CD4-positive, CD25-positive, alpha-beta regulatory T cell (primary cell): ENCODE measurements at places on chromosomes 2 and 18.

GRCh38 chr18:36872329-36872728 lies 43.4 kb downstream of the KIAA1328 start:
- DNase-seq, result no peak

- DNase-seq, result no peak
Measured at GRCh38 chr2:226550801-226551200, 248.8 kb downstream of the IRS1 start.

GRCh38 chr2:15189216-15189615 lies 371.9 kb downstream of the NBAS start:
- no peak for DNase-seq

- no peak for DNase-seq
Measured at GRCh38 chr18:73840319-73840945, 307.2 kb downstream of the FBXO15 start.

DNA sequence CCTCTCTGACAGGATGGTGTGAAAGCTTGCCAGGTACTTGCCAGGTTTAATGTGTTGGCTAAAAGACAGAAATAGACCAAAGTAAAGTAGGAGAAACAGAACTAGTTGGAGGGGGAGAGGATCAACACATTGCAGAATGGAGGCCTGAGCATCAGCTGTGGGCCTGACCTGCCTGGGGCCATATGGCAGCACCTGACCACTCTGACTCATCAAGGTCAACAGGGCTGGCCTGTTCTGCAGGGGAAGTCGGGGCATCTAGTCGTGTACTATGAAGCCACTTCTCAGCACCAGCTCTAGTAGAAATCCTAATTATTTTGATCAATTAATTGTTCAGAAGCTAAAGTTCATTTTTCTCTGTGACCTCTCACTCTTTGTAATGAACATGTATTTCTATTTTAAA lies 35.8 kb upstream of the NOSTRIN start:
- DNase-seq, result no peak

DNA sequence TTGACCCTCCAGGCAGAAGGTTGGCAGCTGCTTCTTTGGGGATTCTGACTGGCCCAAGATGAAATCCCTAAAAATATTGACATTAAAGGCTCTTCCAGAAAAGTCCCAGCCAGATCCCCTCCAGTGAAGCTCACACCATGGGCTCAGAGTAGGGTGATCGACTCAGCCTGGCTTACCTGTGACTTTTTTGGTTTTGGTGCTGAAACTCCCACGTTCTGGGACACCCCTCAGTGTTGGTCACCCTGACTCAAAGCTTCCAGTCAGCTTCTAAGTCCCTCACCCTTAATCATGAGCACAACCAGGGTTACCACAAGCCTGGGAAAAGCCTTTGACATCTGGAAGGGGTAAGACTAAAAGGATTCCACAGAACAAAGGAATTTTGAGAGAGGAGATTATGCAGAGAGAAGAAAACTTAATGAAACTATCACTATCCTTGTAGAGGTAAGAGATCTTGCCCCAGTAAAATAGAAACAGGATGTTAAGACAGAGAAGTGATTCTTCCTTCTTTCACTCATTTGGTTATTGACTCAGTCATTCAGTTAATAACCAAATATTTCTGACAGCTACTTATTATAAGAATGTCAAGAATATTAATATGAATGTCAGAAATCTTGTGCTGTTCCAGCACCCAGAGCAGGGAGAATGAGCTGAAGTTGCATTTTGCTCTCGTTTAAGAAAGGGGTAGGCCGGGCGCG lies 66.8 kb upstream of the SEC11C start:
- no peak for DNase-seq

- DNase-seq, result no peak
Measured at GRCh38 chr2:145771525-145771924, 1251.6 kb upstream of the ZEB2 start.

- DNase-seq, result no peak
Measured at GRCh38 chr2:178513876-178514275, 33.6 kb downstream of the PLEKHA3 start.

DNA sequence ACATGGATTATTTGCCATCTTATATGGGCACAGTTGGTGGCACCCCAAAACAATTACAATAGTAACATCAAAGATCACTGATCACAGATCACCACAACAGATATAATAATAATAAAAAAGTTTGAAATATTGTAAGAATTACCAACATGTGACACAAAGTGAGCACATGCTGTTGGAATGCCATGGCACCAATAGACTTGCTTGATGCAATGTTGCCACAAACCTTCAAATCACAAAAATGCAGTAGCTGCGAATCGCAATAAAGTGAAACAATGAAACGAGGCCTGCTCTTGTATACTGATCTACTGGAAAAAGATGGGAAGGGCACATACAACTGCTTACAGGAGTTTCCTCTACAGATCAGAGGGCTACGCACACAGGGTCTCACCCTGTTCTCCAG lies 32.2 kb upstream of the AMMECR1L start:
- DNase-seq, result no peak

- DNase-seq, result peak; percentile 18
Measured at GRCh38 chr2:201781557-201782051, 871 bp upstream of the ALS2 start.

DNA sequence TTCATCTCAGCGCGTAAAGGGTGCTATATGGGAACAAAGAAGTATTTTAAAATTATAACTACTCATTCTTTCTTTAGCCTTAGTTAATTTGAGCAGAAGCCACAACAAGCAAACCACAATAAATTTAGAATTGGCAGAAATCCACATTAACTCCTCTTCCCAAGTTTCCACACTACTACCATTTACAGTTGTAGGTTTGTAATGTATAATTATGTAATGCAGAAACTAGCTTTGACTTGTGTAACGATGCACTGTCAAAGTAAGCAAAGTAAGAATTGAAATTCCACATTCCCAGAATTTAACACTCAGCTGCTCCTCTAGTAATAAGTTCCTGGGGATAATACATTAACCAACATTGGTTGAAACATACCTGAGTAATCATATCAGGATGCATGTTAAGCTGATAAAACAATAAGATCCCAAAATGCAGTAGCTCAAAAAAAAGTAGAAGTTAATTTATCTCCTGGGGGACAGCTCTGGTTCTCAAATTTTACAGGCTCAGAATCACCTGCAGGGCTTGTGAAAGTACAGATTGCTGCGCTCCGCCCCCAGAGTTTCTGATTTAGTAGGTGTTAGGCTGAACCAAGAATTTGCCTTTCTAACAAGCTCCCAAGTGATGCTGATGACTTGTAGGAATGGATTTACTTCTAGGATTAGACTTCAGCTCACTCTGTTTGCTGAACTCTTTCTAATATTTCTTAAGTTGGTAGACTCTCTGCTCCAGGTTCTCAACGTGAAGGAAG lies 9.9 kb downstream of the GRP start:
- DNase-seq, result no peak

DNA sequence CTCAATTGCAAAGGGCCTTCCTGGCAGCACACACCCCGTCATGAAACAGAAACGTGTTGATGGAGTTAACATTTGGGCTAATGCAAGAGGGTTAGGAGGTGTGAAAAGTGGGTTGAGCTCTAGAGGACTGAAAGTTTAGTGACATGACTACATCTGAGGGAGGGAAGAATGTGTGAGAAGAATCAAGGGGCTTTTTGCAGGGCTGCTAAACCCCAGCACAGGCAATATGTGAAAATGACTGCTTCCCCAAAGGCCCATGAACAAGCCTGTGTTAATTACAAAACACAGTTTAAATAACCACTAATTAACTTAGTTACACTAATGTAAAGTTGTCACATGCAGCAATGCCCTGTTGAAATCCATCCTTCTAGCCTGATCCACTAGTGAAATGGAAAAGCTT lies 63.4 kb upstream of the PEX13 start:
- no peak for DNase-seq

DNA sequence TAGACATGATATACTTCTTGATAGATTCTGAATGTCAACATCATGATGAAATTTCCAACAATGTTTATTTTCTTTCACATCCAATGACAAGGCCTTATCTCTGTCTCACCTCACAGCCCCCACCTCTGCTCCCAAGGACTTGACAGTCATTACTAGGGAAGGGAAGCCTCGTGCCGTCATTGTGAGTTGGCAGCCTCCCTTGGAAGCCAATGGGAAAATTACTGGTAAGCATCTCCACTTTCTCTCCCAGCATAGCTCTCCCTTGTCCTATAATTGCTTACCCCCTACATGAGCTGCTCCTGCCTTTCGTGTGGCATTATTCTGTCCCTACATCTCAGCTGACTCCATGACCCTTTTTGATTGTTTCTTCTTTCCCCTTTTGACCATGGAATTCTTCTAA lies 821.8 kb downstream of the MBD2 start:
- no peak for DNase-seq

DNA sequence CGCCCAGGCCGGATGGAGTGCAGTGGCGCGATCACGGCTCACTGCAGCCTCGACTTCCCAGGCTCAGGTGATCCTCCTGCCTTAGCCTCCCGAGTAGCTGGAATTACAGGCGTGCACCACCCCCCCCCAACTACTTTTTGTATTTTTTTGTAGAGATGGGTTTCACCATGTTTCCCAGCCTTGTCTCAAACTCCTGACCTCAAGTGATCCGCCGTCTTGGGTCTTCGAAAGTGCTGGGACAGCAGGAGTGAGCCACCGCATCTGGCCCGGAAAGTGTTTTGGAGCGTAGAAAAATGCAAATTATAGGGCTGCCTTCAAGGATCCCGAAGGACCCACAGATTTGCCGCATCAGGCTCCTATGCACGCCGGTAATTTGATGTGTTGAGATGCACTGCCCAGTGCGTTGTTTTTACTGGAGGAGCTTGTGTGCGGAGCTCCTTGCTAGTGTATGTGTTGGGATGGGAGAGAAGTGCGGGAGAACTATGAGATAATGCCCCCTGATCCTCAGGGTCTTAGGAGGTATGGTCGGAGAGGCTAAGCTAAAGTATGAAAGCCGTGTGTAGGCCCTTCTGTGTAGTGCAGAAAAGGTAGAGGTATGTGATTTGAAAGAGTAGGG lies 1.2 kb upstream of the CLASP1 start:
- peak; percentile 48 for DNase-seq

- peak; percentile 24 for DNase-seq
Measured at GRCh38 chr2:96891591-96892333, 21.9 kb upstream of the SEMA4C start.

DNA sequence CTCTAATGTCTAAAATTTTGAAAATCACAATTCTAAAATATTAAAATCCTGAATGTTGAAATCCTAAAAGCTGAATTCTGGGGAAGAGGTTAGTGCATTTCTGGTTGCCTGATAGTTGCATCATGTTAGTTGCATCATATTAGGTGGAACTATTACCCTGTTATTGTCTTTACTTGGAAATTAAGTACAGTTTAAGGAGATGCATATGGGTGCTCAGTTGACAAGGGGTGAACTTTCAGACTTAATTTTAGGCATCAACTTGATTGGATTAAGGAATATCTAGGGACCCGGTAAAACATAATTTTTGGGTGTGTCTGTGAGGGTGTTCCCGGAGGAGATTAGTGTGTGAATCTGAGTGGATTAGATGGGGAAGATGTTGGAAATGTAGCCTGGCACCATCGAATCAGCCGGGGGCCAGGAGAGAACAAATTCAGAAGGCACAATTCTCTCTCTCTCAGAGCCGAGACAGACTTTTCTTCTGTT lies 409.8 kb downstream of the PLCL1 start:
- DNase-seq, result no peak

DNA sequence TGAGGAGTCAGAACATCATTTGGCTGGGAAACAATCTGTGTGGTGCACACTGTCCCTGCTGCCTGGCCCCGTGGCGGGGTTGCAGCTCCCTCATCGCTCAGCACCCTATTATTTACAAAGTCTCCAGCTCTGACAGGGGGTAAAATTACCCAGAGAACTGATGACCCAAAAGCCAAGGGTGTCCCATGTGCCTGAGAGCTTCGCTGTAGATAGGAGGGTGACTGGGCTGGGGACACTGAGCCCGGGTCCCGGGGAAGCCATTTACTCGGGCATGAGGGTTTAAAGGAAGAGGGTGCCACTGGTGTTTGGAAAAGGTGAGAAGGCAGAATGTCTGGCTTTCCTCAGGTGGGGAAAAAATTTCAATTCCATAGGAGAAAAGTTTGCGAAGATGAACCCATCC lies 48.2 kb upstream of the EML6 start:
- no peak for DNase-seq

- no peak for DNase-seq
Measured at GRCh38 chr2:20173496-20174402, 51.2 kb downstream of the SDC1 start.

DNA sequence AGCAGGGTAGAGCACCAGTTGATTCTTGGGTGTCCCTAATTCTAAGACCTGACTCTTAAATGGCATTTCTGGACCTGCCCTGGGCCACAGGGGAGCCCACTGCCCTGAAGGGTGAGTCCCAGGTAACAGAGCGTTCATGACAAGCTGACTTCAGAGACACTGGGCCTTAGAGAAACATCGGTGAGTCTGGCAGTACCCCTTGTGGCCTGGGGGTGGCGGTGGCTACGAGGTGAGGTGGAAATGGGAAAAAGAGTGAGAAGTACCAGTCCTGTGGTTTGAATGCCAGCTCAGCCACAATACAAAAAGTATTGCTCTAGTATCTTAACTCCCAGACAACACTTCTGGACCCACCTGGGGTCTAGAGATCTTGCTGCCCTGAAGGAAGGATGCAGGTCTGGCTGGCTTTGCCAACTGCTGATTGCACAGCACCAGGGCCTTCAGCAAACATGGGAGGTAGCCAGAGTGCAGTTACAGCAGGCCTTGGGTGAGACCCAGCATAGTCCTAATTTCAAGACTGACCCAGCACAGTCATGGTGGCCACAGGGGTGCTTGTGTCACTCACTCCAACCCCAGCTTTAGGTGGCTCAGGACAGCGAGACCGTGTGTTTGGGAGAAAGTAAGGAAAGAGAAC lies 44.5 kb downstream of the USP34 start:
- peak; percentile 77 for DNase-seq

GRCh38 chr2:168461178-168461941 lies 5.3 kb downstream of the CERS6 start:
- no peak for DNase-seq

DNA sequence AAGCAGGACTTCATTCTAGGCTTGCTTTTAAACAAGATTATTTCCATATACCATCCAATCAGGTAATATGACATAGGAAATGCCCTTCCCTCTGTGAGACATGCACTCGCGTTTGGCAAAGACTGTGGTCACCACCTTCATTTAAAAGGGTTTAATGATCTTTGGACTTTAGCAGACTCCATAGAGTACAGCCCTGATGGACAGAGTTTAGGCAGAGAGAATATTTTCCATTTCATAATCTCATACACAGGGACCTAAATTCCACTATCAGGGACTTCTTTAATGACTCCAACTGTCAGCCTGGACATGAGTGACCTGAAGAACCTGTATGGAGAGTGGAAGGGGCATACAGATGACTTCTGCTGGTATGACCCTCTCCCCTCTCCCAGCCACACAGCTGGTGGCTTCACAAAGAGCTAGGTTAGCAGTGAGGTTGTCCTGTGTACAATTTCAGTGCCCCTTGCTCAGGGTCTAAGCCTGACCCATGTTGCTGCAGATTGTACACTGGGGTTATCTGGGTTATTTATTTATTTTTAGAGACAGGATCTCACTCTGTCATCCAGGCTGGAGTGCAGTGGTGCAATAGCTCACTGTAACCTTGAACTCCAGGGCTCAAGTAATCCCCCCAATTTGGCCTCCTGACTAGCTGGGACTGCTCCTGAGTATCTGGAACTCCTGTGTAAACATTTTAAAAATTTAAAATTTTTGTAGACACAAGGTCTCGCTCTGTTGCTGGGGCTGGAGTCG lies 59.2 kb downstream of the PTPRM start:
- no peak for DNase-seq
